ENCODE measurements at places on chromosomes 6 and 20.

DNA sequence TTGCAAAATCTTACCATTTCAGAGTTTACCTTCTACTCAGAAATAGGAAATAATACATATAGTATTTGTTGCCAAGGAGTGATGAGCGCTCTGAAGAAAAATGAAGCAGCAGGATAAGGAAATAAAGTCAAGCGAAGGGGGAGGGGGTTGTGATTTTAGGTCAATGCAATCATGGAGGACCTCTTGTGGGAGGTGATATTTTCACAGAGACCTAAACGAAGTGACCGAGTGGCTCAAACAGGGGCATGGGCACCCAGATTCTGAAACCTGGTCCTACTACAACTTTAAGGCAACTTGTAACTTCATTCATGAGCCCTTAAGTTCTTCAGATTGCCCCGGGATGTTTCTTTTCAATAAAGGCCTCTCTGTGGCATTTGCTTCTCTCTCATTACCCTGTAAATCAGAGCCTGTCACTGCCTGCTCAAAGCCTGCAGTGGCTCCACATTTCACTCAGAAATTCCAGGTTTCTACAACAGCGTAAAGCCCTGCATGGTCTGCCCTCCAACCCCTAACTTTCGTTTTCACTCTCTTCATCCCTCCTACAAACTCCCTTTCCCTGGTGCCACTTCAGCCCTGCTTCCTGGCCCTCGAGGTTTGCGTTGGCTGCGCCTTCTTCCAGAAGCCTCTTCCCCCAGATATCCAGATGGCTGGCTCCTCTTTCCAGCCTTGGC is 162.7 kb downstream of the TBC1D7 start:
- DNase-seq = no peak

GRCh38 chr6:111871725-111872400 is 1.4 kb downstream of the FYN start:
- peak; percentile 38 for DNase-seq

DNA sequence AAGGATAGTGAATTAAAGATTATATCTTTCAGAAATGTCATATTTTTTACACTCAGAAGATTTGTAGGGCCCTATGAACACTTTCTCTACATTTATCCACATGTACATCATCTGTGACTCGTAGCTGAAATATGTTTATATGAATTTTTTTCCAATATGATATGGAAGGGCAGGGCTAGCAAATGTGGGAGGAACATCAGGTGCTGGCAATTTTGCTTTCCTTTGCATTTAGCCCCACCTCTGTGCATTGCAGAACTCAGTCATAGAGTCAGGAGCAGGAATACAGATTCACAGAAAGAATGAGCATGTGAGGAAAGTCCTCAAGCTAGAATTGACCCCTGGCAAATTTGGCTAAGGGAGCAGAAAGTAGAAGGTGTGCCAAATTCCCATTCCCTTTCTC is 129.9 kb downstream of the CRYBG1 start:
- DNase-seq = no peak

- no peak for DNase-seq
Observed at GRCh38 chr6:142700032-142700431, 244.9 kb downstream of the HIVEP2 start.

- DNase-seq = no peak
Observed at GRCh38 chr6:107235511-107235910, 120.2 kb upstream of the BEND3 start.

- no peak for DNase-seq
Observed at GRCh38 chr6:12415980-12416598, 125.9 kb downstream of the EDN1 start.

GRCh38 chr6:45951321-45952167 is 64.1 kb downstream of the CLIC5 start:
- peak; percentile 92 for DNase-seq

DNA sequence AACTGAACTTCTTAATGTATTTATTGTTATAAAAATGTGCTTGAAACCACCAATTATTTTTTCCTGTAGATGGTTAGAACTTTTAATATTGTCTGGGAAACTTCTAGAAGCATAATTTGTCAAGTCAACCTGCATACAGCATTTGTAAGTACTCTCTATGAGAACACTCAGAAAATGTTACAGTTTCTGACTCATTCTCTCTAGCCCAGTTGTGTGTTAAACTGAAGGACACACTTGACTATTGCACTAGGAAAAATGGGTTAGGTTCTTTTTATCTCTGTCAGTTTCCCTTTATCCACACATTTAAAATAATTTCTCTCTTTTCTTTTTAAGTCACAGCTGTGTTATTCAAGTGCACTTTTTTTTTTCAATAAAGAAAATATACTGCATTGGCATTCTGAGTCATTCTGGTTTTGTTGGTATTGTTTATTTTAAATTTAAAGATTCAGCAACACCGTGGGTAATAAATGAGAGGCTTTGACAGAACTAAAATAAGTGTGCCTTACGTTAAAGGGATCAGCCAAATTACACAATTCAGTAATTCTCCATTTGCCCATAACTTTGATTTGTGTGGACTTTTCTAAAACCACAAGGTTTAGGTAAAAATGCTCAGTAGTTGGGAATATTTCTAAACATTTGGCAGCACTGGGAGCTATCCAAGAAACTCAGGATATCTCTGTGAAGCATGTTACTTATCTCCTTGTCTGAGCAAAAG is 50.7 kb downstream of the OPN5 start:
- DNase-seq = no peak

- DNase-seq = peak; percentile 93
Observed at GRCh38 chr6:138109042-138109997, 2.1 kb upstream of the PERP start.

GRCh38 chr6:47235964-47236760 is 73.5 kb downstream of the TNFRSF21 start:
- DNase-seq = peak; percentile 69

- no peak for DNase-seq
Observed at GRCh38 chr6:3406362-3406821, 50.5 kb downstream of the SLC22A23 start.

DNA sequence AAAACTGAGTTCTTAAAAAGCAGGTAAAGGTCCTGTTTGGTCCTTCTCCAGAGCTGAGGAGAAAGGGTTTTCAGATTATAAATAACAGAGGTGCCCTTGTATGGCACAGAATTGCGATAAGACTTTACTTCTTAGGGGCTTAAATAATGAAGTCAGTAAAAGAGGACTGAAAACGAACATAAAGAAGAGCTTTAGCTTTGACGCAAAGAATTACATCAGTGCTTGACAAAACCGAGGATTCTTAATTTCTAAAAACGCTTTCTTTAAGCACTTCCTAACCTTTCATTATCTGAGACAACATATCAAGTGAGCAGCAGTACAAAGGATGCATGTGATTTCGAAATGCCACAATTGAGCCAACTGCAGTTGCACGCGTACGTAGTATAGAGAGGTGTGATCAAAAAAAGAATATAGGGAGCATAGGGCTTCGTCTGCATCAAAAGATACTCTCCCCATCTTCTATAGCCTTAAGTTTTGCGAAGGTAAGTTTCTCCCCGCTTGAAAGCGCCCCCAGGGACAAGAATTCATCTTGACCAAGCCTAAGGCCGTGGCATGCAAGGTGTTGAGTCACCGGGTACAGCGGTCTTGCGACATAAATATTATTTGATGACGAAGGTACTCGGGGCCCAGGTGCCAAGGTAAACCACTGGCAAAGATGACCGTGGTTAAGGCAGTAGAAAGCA is 778 bp upstream of the LOC128125822 start:
- DNase-seq = no peak

GRCh38 chr6:93083337-93084230 is 335.8 kb downstream of the EPHA7 start:
- no peak for DNase-seq

GRCh38 chr20:31894980-31895675 is 24.7 kb downstream of the TTLL9 start:
- peak; percentile 67 for DNase-seq

DNA sequence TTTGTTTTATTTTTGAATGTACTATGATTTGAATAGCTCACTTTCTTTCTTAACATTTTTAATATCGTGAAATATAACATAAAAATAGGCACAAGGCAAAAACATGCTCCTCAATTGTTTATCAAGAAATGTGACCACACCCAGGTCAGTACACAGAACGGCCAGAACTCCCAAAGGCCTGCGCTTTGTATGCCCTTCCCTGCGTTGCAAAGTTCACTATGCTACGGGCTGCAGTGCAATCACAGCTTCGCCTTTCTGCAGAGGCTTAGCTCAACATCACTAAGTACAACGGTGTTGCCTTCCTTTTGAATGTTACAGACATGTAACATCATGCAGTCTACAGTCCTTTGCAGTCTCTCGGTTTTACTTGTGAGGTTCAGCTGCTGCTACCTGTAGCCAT is 333.4 kb downstream of the THBS2 start:
- DNase-seq = no peak

GRCh38 chr6:16216501-16217155 is 21.8 kb upstream of the GMPR start:
- DNase-seq = no peak

- DNase-seq = peak; percentile 33
Observed at GRCh38 chr6:12890171-12890790, 173.7 kb downstream of the PHACTR1 start.

GRCh38 chr6:31620586-31621319 is at the start of gene PRRC2A:
Gene PRRC2A (plus strand): TSS chr6:31620715. CDS start chr6:31622790, 2,075 bp downstream.
- no peak for DNase-seq

GRCh38 chr6:162702446-162702845 is 25.1 kb downstream of the PRKN start:
- no peak for DNase-seq

DNA sequence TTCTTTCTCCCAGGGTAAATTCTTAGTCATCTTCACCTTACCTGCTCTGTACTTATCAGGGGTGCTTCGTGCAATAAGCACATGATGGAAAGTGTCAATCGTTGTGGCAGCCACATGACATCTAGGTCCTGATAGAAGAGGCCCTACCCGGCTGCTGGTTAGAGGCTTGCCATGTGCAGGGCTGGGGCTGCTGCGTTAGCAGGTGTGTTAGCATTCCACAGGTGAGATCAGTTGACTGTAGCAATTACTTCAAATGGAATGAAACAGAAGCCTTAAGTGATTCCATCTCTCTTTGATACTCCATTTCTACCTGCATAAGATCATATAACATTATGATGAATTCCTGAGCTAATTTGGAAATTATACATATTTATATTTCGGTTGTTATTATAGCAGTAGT is 127.0 kb downstream of the UST start:
- no peak for DNase-seq

- DNase-seq = peak; percentile 30
Observed at GRCh38 chr20:571754-572441, 28.3 kb upstream of the CSNK2A1 start.

GRCh38 chr6:71444222-71444621 is 155.6 kb downstream of the OGFRL1 start:
- DNase-seq = peak; percentile 39

DNA sequence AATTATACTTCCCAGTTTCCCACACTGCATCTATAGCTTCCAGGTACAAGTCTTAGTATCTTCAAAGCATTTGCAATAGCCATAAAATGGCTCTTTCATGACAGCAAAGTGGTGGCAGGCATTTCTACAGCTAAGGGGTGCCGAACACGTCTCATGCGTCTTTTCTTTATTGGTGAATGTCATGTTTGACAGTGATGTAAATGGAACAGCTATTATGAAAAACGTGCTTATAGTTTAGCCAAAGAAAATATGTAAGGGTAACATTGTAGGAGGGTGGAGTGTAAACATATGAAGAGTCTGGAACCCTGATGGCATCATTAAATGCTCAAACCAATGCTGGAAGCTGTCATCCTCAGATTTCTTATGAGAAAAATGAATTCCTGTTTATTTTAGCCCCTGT is 37.9 kb downstream of the COL11A2 start:
- DNase-seq = no peak

DNA sequence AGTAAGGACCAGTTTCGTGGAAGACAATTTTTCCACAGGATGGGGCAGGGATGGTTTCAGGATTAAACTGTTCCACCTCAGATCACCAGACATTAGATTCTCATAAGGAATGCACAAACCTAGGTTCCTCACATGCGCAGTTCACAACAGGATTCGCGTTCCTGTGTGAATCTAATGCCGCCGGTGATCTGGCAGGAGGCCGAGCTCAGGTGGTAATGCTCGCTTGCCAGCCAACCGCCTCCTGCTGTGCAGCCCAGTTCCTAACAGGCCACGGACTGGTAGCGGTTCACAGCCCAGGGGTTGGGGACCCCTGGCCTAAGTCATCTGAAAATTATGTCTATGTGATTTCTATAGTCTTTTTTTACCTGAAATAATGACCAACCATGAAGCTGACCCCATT is 217.5 kb downstream of the TMEM200A start:
- DNase-seq = no peak

- DNase-seq = no peak
Observed at GRCh38 chr6:48200869-48201390, 89.9 kb upstream of the PTCHD4 start.

- DNase-seq = no peak
Observed at GRCh38 chr6:113894712-113895674, 37.8 kb downstream of the MARCKS start.

DNA sequence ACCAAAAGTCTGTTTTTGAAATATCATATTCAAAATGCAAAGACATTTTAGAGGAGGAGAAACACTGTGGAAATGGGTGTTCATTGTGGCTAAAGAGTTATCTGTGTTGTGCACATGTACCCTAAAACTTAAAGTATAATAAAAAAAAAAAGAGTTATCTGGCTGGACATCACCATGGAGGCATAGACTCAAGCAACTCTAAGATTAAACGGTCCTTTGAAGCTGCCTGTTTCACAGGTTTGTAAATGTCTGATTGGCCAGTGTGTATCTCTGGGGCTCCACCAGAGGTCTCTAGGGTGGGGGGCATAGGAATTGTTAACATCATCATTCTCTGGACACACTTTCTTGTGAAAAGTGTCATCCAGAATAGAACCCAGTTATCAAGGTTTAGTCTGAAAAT is 39.2 kb downstream of the TSPYL4 start:
- DNase-seq = no peak

GRCh38 chr6:68976260-68976659 is 341.2 kb downstream of the ADGRB3 start:
- DNase-seq = peak; percentile 26

- no peak for DNase-seq
Observed at GRCh38 chr6:140077827-140078560, 703.5 kb upstream of the CITED2 start.

DNA sequence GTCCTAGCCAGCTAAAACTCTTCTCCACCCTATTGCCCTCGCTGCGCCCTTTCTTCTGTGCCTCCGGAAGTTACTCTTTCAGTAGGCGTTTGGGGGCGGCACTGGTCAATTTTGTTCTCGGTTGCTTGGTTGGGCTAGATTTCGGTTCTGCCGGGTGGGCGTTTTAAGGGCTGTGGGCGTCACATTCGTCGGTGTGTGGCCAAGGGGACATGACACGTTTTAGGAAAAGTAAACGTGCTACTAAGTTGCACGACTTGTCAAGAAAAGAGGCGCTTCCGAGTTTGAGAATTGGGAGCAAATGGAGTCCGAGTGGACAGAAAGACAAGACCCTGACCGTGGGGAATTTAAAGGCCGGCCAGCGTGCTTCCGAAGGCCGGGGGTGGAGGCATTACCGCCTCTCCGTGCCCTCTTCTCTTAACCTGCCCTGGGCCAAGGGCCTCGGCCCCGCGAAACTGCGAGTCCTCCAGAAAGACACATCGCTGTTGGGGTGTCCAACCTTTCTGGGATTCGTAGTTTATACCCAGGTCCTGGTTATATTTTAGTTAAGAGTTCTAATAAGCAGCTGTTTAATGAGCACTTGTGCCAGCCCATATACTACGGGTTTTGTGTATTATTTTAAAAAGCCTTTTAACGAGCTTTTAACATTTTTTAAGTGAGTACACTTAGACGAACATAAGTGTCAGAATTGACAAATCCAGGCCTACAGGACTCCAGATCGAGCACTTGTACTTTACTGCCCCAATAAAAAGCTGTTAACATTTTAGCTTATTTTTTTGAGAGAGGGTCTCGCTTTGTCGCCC is 664 bp upstream of the BAG6 start:
- DNase-seq = no peak

Data from HT-29 (cell line).